ENCODE measurements at places on chromosomes 2 and 18.

- DNase-seq: no peak
Measured at GRCh38 chr2:103960129-103960513, 893.8 kb upstream of the POU3F3 start.

- DNase-seq: no peak
Measured at GRCh38 chr2:56934866-56935265, 751.1 kb downstream of the CCDC85A start.

DNA sequence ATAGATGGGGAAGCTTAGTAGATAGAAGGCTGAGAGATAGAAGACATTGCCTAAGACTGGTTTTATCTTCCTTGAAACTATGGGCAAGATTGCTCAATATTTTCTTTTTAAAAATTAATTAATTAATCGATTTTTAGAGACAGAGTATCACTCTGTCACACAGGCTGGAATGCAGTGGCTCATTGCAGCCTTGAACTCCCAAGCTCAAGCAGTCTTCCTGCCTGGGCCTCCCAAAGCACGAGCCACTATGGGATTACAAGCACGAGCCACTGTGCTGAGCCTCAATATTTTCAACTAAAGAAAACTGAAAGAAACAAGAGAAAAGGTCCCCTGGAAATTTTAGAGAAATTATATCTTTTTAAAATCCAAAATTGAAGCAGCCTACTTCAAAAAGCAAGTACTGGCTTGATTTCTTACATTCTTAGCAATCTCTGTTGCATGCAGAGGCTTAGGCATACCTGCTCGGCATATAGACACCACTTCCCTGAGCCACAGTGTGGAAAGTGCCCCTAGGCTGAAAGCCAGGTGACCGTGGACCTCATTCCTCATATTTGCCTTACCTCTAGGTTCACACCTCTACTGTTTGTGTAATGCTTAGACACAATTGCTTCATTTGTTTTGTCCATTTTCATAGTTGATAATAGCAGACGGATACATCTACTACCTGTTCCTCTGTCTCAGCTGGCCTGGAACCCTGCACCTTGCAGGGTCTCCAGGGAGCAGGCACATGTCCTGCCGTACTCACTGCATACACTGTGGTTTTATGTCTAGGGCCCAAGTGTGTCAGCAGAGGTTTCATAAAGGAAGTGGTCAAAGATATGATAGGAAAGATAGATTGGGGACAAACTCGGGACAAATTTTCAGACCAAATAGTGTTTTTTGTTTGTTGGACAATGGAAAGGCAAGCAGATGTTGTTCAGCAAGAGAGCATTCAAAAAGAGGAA lies 166.5 kb upstream of the ALPP start:
- DNase-seq: no peak

GRCh38 chr2:126774290-126774689 lies 118.3 kb downstream of the GYPC start:
- DNase-seq: no peak

DNA sequence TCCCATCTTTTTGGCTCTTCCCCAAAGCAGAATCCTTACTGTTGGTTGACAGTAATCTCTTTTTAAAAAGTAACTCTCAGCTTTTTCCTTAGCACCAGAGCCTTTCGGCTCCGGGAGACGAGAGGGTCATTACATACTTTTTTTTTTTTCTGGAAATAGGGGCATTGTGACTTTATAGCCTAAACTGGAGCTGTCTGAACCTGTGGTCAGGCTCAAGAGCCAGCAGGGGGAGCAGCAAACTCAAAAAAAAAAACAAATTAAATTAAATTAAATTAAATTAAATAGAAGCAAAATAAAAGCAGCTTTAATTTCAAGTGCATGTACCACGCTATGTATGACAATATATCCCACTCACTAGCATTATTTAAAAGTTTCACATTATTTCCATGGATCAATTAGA lies 156.6 kb downstream of the DTNA start:
- DNase-seq: no peak

- no peak for DNase-seq
Measured at GRCh38 chr2:134145519-134145918, 108.4 kb upstream of the MGAT5 start.

- peak; percentile 35 for DNase-seq
Measured at GRCh38 chr2:98476192-98476868, 31.7 kb downstream of the INPP4A start.

DNA sequence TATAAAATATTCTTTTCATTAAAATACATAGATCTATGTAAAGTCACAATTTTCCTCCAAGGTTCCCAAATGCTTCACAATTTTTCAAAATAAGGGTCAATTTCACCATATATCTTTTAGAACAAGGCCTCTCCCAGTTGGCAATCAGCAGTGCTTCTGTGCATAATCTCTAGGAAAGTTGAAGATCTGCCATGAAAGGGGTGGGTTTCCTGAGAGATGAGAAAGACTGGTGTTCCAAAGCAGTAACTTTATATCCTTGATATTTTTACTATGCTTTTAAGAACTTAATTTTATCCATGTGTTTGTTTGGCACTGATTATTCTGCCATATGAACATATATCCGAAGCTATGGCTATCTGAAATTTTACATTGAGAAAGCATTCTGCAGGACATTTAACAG lies 199.4 kb upstream of the CYP26B1 start:
- DNase-seq: no peak

DNA sequence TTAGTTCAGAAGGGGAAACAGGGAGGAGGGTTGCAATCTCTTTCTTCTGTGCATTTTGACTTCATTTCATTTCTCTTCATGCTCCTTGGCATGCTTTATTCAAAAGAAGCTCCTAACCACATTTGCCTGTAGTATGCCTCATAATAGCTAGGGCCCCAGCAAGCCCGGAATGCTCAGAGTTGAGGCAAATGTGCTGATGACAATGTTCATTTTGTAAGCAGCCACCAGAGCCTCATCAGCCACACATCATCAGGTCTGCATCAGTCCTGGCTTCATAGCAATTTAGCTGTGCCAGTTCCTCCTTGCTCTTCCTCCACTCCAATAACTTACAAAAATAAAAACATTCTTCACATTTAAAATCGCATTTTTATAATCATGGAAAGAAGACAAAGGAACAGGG lies 65.4 kb upstream of the MMADHC start:
- no peak for DNase-seq

DNA sequence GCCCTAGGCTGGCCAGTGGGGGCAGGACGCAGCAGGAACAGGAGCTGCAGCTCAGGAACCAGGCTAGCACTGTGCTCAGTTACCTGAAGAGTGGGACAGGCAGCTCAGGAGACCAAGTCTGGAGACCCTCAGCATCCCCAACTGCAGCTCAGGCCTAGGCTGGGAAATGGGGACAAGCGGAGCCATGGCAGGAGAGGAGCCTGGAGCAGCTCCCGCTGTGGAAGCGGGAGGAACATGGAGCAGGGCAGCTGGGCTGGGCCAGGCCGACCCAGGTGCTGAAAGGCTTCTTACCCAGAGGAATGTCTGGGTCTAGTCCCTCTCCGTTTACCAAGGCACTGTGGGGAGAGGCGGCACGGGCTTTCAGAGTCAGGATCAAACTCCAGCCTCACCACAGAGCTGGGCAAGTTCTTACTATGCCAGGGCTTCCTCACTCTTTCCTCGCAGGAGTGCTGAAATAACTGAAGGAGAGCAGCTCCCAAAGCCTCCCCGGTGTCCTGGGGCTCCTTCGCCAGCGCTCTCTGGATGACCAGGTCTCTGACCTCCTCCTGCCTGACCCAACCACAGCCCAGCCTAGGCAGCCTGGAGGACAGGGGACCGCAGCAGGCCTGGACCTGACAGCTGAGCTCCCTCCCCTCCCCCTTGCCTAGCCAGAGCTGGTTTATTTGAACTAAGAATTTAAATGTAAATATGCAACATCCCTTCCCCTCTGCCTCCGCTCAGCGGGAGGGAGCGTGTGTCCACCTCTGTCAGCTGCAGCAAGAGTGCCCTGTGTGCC lies 247.8 kb upstream of the SIX2 start:
- no peak for DNase-seq

DNA sequence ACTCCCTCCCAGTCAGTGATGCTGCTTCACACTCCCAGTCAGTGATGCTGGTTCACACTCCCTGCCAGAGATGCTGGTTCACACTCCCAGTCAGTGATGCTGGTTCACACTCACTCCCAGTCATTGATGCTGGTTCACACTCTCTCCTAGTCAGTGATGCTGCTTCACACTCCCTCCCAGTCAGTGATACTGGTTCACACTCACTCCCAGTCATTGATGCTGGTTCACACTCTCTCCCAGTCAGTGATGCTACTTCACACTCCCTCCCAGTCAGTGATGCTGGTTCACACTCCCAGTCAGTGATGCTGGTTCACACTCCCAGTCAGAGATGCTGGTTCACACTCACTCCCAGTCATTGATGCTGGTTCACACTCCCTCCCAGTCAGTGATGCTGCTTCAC lies 34.3 kb upstream of the KCNG2 start:
- no peak for DNase-seq

- DNase-seq: no peak
Measured at GRCh38 chr2:112841295-112842044, 4.9 kb upstream of the IL1B start.

DNA sequence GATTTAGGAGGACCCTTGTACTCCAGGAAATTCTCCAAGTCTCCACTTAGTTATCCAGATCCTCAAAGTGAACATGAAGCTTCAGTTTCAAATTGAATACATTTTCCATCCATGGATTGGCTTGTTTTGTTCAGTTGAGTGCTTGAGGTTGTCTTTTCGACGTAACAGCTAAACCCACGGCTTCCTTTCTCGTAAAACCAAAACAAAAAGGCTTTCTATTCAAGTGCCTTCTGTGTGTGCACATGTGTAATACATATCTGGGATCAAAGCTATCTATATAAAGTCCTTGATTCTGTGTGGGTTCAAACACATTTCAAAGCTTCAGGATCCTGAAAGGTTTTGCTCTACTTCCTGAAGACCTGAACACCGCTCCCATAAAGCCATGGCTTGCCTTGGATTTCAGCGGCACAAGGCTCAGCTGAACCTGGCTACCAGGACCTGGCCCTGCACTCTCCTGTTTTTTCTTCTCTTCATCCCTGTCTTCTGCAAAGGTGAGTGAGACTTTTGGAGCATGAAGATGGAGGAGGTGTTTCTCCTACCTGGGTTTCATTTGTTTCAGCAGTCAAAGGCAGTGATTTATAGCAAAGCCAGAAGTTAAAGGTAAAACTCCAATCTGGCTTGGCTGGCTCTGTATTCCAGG lies at the start of gene CTLA4:
Gene CTLA4 (plus strand): TSS at position 211 of the 640 bp plus-strand sequence. CDS start 172 bp downstream, at position 383.
- DNase-seq: no peak

DNA sequence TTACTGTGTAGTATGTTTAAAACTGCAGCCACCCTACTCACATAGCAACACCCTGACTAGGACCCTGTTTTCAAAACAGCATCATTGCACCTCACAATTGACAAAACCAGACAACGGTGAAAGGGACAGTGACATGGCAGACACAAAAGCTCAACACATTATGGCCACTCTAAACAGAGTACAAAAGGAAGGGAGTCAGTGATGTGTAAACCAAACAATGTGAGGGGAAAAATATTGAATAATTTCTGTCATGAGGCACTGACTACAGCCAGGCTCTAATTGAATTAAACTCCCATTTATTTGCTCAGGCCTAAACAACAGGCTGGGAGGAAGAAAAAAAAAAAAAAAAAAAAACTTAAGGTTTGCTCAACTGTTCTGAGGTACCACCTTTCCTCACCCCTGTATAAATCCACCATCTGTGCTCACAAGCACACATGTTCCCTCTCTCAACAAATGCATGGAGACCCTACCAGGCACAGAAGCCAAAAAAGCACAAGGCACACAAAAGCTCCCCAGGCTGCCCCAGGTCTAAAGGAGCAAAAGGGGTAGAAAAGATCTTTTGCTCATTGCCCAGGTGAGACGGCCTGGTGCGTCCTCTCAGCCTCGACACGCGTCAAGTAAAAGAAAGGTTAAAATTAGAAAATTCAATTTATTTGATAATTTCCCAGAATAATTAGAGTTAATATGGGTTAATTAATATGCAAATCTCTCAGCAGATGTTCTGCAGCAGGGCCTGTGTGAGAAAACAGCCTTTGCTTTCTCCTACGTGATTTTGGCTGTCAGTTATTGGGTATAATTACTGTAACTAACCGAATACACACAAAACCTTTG lies 80.9 kb downstream of the ZEB2 start:
- DNase-seq: peak; percentile 35

DNA sequence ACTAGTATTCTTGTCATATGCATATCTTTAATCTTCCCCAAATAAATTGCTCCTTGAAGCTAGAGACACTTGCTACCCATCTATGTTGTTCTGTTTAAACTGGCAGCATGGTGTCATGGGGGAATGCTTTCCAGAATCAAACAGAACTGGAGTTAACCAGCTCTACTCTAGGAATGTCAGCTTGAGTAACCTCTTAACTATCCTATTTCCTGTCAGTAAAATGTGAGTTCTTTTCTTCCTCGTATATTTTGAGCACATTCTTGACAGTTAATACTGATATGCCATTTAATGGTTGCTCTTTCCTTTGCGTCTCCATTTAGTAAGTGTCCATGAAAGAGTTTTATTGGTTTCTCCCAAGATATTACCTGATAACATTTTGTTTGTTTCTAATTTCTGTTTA lies 23.0 kb downstream of the CNTNAP5 start:
- DNase-seq: no peak

DNA sequence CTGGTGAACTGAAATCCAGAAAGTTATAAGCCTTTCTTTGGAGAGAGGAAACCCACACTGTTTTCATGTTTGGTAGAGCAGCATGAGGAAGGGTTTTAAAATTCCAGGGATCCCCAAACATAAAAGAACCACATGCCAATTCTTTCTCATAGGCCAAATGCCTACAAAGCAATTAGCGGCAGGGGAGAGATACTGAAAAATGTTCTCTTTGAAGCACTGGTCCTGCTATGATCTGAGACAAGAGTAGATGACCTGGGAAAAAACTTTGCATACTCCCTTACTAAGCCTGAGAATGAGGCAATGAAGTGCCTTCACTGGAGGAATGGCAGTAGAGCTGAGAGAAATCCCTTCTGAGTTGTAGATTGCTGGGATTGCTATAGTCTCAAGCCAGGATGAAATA lies 1261.7 kb downstream of the DSC3 start:
- DNase-seq: no peak

- no peak for DNase-seq
Measured at GRCh38 chr18:74689251-74689650, 91.6 kb downstream of the ZNF407 start.

DNA sequence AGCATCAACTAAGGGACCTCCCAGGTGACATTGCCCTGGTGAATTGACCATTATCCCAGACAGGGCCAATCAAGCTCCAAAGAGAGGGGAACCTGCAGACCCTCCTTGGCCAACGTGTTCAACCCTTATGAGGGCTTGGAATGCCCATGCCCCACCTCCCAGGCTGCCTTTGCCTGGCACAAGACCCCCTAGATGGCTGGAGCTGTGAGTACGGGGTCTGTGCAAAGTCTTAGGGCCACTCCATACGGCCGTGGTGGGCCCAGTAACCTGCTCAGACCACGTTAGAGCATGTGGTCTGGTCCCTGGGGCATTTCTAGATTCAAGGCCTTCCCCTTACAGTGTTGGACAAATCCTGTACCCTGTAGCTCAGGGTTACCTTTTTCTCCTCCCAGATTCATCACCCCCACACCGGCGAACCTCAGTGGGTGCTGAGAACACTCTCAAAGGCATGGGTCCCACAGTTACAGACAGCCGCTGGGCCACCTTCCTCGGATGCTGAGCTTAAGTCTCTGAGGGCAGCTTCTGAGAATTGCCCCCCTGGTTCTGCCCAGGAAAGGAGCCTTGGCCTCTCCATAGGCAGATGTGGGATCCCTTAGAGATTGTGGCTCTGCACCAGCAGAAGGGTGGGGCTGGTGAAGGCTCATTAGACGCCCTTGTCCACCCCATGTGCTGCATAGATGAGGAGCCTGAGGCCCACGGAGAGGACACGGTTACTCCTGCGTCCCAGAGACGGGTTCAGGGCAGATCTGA lies 18.3 kb upstream of the KCNK3 start:
- DNase-seq: no peak

- DNase-seq: no peak
Measured at GRCh38 chr18:54830866-54831265, 2.6 kb downstream of the RAB27B start.

All from NCI-H1105 (cell line).